Skeletal muscle cell (primary cell): ENCODE measurements at places on chromosomes 6 and 20.

DNA sequence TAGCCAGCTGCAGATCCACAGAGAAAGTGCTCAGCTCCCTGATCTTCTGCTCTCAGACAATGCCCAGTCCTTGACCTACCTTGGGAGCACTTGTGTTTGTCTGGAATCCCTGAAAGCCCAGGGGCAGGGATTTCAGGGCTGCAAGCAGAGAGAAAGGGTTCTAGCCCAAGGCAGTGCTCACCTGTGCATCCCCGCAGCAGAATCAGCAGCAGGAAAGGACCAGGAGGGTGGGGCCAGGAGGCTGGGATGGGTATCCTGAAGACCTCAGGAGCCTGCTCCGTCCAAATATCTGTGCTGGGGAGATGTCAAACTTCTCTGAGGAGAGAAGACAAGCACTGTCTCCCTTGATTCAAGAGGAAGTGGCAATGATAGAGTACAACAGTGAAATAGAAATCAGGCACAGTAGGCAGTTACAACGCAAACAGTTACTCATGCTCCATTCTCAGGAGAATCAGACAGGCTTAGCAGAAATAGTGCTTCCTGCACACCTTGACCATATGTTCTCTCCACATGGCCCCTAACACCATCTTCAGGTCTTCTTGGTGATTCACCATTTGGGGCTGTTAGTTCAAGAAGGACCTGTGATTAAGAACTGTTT is 28.7 kb upstream of the SIRPG start:
- DNase-seq, result no peak

GRCh38 chr20:31547720-31548298 is 33.6 kb downstream of the HM13 start:
- no peak for DNase-seq

DNA sequence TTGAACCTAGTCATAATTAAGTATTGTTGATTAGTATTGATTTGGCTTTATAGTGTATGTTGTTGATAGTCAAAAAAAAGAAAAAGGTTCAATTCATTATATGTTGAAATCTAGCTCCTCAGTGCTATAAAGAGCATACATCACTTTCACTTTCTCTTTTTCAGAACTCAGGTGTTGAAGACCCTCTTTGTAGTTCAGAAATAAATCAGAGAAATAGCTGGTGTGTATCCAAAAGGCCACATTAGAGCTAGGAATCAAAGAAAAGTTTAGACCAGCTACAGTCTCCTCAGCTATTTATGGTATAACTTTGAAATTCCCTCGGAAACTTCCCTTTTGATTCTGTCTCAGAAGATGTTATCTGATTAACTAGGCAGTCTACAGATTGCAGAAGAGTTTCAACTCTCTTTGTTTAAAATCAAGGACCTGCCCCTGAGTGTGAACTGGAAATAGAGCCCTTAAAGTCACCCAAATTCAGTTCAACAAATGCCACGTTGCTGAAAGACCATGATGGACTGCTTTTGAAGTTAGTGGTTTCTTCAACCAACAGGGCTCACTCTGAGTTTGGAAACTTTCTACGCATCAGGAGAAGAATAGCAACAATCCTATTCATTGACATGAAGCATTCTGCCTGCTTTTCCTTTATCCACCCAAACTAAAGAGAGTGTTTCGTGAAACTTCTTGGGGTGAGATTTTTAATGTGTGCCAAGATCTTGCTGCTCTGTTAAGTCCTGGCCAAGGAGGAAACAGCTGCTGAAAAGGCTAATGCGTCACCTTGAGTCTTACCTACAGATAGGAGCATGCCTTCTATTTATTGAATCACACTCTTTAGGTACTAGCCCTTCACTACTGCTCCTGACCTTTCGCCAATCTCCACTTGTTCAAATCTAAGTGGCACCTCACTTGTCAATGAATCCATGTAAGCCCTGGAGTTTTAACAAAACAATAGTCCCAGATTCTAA is 111.7 kb downstream of the TNFRSF21 start:
- DNase-seq, result no peak

GRCh38 chr6:83472767-83473166 is 39.6 kb upstream of the PRSS35 start:
- DNase-seq, result no peak

DNA sequence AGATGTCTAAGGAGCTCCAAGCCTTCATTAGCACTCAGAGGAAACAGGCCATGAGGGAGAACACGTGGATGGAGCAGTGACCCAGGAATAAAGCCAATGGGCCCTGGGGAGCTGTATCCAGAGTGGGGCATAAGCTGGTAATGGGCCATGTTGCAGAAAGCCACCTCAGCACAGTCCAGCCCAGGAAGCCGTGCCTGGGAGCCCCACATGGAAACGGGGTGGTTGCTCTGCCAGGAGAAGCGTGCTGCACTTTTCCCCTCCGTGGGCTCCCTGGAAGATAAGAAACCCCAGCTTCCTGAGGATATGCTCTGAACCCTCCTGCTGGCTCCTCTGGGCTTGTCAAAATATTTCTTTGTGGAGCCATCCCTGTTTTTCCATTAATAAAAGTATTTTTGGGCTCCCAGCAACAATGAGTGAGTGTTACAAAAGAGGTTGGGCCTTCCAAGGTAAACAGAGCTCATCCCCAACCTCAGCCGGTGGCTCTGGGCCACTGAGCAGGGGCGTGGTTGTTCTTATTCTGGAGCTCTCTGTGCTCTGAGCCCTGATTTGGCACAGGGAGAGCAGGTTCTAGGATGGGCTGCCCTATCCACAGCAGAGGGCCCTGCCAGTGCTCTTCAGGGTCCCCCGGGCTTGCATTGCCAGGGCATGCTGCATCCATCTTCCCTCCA is 31.2 kb upstream of the NFATC2 start:
- no peak for DNase-seq

DNA sequence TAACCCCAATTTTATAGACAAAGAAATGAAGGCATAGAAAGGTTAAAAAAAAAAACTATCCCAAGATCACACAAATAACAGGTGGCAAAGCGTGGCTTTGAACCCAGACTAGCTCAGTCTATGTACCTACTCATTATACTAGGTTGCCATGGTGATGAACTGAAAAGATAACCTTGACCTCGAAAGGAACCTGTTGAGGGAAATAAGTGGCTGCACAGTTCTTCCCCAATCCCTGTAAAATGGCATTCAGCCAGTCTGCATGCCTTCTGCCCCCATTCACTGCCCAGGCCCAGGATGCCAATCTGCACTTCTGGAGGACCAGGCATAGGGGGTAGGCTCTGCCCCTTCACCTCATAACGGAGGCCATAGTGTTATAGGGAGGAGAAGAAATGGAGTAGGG is 295.2 kb downstream of the PTPRT start:
- DNase-seq, result no peak

- no peak for DNase-seq
These were observed 82.2 kb upstream of the NAA20 start for GRCh38 chr20:19934792-19935491.

- no peak for DNase-seq
These were observed at the start of gene PCK1 for GRCh38 chr20:57560554-57561355. PCK1 (plus strand) TSS chr20:57561110; CDS start chr20:57561412, 302 bp downstream.

GRCh38 chr6:84665401-84665800 is 99.0 kb downstream of the TBX18 start:
- no peak for DNase-seq

DNA sequence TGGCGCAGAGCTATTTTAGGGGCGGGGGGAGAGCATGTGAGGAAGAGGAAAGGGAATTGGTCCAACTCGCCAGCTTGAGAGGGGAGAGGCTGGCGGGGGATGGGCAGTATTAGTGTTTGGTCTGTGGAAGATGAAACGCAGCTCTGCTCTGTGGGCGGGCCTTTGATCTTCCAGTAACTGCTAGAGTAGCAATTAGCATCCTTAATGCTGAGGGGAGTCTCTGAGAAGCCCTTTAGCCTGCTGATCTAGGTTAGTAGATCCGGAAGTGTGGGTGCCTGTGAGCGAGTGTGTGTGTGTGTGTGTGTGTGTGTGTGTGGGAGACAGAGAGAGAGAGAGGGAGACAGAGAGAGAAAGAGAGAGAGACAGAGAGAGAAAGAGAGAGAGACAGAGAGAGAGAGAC is 117.2 kb upstream of the BACH2 start:
- no peak for DNase-seq

- DNase-seq, result no peak
These were observed 704 bp downstream of the TOP1 start for GRCh38 chr20:41029150-41029901.

DNA sequence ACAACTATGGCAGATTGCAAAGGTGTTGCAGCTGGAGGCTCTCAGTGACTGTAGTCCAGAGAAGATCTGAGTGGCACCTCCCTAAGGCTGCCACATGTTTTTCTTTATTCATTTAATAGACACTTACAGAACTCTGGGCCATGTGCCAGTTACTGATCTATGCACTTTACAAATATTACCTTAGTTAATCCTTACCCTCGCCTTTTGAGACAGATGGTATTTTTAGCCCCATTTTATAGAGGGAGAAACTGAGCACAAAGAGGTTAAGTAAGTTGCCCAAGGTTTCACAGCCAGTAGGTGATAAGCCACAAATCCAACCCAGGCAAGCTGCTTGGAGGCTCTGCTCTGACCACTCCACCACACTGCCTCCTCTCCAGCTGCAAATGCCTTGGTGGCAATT is 6.5 kb upstream of the SCRT2 start:
- DNase-seq, result no peak

- peak; percentile 88 for DNase-seq
These were observed 154.6 kb downstream of the CDKAL1 start for GRCh38 chr6:20688710-20689500.
